ENCODE measurements at places on chromosomes 4 and X. TPM values are rescaled to one million over a fixed set of nuclear protein-coding genes. Genes with fewer than 3 reads are reported as not detected.

DNA sequence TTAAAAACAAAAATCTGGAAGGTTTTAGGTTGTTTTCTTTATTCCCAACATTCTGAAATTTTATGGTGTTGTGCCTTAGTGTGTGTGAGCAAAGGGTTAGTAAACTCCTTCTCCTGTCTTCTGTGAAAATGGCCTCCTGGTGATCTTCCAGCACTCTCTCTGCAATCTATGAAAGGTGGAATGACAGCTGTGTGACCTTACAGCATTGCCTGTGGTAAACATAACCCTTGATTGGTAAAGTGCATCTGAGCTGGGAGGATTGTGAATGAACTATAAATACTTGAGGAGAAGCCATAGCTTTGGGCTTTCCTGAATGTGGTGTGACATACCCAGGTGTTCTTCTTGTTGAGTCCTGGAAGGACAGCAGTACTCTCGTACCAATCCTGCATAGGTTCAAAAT lies 10.0 kb downstream of the ART3 start:
- no peak for DNase-seq

- no peak for DNase-seq
Observed at GRCh38 chr4:37243722-37244582, 591 bp upstream of the NWD2 start.

GRCh38 chrX:43741843-43742573 lies 85.9 kb downstream of the MAOA start:
- no peak for DNase-seq

GRCh38 chr4:108110450-108110849 lies 58.3 kb downstream of the LEF1 start:
- no peak for DNase-seq

MAGEA2 gene
- total RNA-seq: not detected

DNA sequence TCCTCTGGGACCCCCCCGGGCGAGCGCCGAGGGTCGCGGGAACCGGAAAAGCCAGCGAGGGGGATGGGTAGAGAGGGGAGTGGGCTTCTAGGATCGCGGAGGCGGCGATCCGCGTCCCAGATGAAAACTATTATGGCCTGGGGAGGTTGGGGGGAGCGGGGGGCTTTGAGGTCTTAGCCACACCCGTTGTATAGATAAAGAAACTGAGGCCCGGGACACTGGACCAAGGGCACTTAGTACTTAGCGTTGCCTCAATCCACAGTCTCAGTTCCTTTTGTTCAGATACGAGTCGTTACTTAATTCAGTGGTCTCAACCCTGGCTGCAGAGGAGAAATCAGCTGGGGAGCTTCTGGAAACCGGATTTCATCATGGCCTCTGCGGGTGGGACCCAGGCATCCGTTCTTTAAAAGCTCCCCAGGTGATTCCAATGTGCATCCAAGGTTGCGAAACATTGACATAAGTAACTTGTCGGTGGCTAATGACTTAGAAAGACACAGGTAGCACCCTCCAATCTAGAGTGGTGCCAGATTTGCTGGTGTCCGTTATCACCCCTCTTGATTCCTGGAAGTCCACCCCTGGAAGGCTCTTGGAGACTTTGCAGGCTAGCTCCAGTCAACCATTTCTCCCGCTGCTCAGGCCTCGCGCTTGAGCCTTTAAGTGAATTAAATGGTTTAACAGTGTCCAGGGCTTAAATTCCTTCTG lies 90.7 kb downstream of the GEMIN8 start:
- no peak for DNase-seq

DNA sequence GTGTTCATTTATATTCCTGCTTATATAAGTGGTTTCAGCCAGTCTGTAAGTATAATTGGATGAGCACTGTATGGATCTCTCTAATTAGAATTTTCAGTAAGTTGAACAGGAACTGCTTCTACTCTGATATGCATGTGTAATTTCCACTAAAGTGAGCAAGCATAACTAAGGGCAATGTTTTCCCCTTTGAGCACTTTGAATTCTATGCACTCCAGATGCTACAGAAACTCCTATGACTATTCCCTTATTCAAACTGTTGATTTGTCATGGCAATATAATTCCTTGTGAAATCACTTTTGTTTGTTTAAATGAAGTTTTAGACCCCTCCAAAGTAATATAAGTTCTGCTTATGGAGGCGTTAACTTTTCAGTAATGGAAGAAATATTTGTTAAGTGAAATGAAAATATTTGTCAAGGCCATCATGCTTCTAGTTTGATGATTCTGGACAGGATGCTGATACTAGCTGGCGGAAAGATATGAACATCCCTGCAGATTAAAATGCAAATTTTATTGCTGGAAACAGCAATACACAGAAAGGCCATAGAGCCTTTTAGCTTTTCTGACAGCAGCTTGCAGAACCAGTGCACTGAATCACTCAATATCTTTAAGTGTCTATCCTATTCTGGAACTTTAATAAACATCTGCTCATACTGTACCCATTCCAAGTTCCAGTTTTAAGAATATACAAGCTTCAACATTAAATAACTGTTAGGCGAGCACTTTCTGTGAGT lies 1460.8 kb downstream of the RAPGEF2 start:
- no peak for DNase-seq

DNA sequence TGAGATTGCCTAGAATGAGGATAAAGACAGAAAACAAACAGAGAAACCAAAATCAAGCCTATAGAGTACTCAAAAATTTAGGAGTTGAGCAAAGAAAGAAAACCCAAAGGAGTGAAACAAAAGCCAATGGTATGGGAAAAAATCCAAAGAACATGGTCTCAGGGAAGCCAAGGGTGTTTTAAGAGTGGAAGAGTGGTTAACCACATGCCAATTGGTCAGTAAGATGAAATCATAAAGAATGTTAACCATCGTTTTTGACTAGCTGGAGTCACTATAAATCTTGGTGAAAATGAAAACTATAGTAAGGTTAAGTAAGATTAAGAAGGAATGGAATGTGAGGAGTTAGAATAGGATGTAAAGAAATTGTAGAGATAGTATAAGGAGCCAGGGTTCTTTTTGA lies 64.7 kb upstream of the RPL34 start:
- no peak for DNase-seq

EPGN gene
- not detected for total RNA-seq

YIPF7 gene
- not detected for total RNA-seq

SHOX gene
- total RNA-seq: not detected

DNA sequence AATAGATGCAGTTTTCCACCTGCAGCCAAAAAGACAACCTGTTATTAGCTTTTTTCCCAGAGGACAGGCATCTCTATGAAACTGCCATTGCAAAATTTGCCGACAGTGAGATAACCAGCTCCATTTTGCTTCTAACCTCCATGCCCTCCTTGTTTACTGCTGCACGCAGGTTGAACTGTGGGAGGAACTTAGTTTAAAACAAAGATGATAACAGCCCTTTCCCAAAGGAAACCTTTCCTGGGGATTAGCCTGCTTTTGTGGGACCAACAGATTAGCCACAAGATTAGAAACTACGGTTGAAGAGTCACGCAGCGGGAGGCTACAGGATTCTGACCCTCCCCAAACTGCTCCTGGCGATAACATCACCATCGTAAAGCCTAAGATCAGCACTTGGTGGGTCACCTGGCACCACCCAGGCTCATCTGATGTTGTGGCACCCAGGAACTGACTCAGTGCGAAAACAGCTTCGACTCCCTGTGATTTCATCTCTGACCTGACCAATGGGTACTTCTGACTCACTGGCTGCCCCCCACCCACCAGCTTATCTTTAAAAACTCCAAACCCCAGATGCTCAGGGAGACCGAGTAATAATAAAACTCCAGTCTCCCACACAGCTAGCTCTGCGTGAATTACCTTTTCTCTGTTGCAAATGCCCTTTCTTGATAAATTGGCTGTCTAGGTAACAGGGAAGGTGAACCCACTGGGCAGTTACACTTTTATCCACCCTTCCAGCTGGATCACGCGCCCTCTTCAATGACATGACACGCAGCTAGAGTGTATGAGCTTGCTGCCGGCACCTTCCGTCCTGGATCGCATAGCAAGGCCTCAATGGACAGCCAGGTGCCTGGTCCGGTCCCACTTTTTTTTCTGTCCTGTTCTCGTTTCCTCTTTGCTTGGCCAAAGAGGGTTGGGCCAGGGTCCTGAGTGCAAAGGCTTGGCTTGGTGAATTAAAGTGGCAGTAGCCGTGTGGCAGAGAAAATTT lies 27.2 kb downstream of the NOP14 start:
- peak; percentile 67 for DNase-seq

DNA sequence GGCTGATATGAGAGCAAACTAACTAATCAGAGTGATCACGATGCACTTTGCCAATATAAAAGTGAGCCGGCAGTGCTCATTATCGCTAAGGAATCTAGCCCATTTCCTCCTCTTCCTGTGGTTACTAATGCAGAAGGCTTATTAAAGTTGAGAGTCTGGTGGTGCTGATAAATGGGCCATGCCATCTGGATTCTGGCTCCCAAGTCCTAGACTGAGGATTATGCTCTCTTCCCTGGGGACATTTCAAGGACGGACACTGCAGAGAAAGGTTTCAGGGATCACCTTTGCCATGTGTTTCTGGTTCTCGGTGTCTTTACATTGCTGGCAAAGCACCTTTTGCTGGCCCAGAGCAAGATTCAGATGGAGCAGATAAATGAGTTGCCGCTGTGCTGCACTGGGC lies 85.3 kb downstream of the RTL5 start:
- DNase-seq: no peak

GRCh38 chr4:126262665-126263064 lies 947.9 kb downstream of the FAT4 start:
- DNase-seq: no peak

PDHA2 gene
- total RNA-seq: not detected

GRCh38 chrX:39645178-39645895 lies 452.4 kb downstream of the BCOR start:
- peak; percentile 90 for DNase-seq

DNA sequence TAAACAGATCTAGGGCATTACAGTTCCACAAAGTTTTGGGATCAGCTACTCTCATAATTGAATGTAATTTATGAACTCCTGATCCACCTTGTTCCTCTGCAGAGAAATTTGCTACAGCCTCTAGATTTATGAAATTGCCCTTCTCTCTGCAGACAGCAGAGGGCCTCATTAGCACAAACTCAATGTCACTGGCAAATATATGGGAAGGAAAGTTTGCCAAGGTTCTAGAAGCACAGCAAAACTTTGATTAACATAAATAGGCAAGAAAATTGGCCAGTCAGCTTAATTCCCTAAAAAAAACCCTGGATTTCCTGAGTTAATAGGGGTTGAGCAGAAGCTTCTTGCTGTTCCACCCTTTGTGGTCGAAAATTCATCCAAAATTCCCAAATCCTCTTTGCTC lies 31.5 kb downstream of the PRPS1 start:
- DNase-seq: no peak

GRCh38 chr4:184444953-184445309 lies 29.4 kb downstream of the IRF2 start:
- no peak for DNase-seq

WDR17 gene
- total RNA-seq: 3.3 TPM

GYPE gene
- 4.0 TPM for total RNA-seq

DNA sequence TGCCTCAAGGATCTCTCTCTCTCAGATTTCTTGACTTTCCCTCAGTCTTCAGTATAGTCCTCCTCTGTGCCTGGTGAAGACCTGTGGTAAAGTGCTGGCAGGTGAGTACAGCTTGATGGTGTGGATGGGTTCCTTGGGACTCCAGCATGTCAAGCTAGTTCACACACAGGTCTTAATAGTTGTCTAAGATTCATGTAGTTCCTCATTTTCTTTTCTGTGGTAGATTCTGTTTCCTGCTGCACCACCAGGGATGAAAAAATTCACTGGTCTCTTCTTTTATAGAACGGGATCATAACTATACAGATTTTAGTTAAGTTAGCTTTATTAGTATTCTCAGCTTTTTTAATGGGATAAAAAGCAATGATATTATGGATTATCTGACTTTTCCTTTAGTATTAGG lies 32.5 kb upstream of the PAQR3 start:
- DNase-seq: no peak

DNA sequence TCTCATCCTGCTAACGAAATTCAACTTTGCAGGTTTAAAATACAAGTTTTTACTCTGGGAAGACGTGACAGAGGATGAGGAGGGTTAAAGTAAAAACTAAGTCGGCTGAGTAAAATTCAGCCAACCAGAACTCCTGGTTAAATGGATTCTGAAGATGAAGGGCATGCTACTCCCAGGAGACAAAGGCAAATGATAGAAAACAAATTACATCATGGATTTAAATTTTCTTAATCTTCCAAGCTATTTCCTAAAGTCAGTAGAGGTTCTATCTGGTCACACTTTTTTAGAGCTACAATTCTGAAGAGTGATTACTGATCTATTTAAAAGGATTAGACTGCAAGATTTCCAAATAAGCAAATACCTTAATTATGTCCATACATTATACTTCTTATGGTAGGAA lies 47.9 kb downstream of the ZNF827 start:
- DNase-seq: no peak

- DNase-seq: no peak
Observed at GRCh38 chr4:32858971-32859370, 2138.8 kb downstream of the PCDH7 start.

DNA sequence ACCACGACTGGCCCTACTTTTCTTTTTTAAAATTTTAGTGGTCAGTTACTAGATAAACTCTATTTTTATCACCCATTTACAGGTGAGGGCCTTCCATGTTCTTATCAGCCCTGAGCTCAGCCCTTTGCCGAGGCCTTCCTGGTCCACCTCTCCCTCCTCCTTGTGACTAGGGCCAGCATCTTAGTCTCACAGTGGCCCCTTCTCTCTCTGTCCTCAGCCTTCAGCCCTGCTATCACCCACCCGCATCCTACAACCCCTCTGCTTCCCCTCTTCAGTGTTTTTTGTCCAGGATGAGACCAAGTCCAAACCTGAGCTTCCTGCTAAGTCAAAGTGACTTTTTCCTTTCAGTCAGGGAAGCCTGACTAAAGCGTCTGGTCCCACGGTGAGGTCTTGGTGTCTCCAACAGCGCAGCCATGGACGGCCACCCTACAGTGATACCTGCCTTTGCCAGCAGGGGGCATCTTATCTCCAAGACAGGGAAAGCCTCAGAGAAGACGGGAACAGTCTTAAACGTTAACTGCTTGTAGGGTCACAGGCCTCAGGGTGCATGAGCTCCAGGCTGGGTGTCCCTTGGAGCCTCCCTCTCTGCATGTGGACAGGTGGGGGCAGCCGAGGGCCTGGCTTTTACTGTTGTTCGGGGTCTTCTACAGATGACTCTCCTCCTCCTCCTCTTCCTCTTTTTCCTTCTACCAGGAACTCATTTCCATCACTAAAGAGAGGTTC lies 11.7 kb upstream of the GAGE10 start:
- no peak for DNase-seq

COX7B2 gene
- total RNA-seq: not detected

DNA sequence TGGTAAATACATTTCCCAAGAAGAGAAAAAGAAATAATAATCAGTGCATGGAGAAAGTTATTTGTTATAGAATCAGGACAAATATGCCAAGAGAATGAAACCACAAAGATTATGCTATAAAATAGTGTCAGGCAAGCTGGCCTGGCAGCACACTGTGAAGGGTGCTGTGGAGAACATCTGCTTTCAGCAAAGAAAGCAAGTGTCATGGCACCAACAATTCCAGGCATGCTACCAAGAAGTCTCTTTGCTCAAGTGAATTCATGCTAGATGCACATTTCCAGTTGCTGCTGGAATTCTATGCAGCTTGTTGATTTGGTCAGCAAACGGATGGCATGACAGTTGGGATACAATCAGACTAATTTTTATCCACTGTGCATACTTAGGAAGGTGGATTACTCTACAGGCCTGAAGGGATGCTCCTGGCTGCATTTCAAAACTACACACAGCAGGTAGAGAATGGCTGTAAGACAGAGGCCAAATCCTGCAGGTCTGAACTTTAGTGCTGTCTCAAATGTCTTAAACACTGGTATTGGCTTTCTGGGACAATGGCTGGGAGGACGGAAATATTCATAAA lies 154.6 kb upstream of the FAT1 start:
- no peak for DNase-seq

All from aorta (tissue), 5 donors.